ENCODE measurements at places on chromosomes 5 and 9.

DNA sequence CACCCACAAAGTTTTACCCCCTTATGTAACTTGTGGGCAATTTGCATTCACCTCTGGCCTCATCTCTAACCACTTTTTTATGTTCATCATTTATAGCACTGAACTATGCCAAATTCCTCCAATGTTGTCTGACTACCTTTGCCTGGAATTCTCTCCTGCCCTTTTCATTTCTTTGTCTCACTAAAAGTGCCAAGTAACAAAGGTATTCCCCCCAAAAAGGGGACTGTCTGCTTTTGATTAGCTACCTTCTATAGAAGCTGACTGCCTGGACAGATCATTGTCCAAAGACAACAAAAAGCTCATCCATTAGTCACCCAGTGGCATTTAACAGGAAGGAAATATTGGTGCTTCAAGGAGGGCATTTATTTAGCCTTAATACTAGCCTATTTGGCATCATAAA lies 189.9 kb upstream of the VCAN start:
- DNase-seq: no peak

GRCh38 chr5:21792748-21793147 lies 1060.4 kb downstream of the CDH12 start:
- DNase-seq: no peak

GRCh38 chr5:64166201-64166959 lies 737 bp downstream of the RNF180 start:
- peak; percentile 18 for DNase-seq

DNA sequence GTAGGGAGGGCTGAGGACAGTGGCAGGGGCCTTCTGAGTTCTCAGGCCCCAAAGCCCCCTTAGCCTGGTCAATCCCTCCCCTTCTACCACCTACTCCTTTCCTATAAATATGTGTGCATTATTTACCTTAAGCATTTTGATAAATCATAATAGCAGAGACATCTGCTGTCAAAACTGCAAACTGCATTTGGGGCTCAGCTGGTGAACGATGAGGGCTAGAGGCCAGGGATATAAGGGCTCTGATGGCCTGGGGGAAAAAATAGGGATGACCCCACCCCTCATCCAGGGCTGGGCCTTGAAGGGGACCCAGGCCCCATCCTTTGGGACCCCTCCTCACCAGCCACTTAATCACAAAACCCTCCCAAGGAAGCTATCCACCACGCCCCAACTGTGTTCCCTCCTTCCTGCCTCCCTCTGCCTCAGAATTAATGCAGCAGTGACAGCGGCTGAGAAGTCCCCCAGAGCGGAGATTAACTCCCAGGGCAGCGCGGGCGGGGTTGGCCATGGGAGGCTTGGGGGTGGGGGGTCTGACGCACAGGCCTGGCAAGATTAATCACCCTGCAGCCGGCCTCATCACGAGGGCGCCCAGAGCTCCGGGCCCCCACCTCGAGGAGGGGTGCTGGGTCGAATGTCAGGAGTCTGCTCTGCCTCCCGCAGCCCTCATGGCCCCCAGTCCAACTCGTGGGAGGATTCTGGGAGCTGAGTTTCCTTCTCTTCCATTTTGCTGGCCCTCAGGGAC lies 42.1 kb downstream of the CXXC5 start:
- DNase-seq: no peak

GRCh38 chr5:160366230-160366629 lies 4.2 kb downstream of the C1QTNF2 start:
- no peak for DNase-seq

GRCh38 chr5:25568989-25569625 lies 924.3 kb upstream of the CDH10 start:
- no peak for DNase-seq

- no peak for DNase-seq
These were observed 25.2 kb downstream of the LNPEP start for GRCh38 chr5:96961053-96961452.
